Pericardium fibroblast (primary cell): ENCODE measurements at places on chromosomes 11 and 22. TPM values are rescaled to one million over a fixed set of nuclear protein-coding genes. Genes with fewer than 3 reads are reported as not detected.

The UCP2 gene
- 0.70 and 3.8 TPM in 2 replicates for total RNA-seq

The ANO9 gene
- total RNA-seq: not detected in 2 replicates

The PIH1D2 gene
- 2.0 TPM in 1 of 2 replicates, not detected in the other for total RNA-seq

The PRDX5 gene
- total RNA-seq: 401 and 450 TPM in 2 replicates

The DRD4 gene
- not detected in 2 replicates for total RNA-seq

The ASCL2 gene
- 0.17 TPM in 1 of 2 replicates, not detected in the other for total RNA-seq

The VSIG10L2 gene
- under 0.01 TPM in 1 of 2 replicates, not detected in the other for total RNA-seq
